Left ventricle myocardium inferior (tissue), 1 donor: ENCODE measurements at places on chromosomes 1 and 21.

GRCh38 chr1:169392406-169392805, 24.4 kb downstream of the BLZF1 start:
- no peak overlapping the region for H3K4me3 ChIP-seq
- no peak overlapping the region for H3K27ac ChIP-seq
- DNase-seq: no peak

DNA sequence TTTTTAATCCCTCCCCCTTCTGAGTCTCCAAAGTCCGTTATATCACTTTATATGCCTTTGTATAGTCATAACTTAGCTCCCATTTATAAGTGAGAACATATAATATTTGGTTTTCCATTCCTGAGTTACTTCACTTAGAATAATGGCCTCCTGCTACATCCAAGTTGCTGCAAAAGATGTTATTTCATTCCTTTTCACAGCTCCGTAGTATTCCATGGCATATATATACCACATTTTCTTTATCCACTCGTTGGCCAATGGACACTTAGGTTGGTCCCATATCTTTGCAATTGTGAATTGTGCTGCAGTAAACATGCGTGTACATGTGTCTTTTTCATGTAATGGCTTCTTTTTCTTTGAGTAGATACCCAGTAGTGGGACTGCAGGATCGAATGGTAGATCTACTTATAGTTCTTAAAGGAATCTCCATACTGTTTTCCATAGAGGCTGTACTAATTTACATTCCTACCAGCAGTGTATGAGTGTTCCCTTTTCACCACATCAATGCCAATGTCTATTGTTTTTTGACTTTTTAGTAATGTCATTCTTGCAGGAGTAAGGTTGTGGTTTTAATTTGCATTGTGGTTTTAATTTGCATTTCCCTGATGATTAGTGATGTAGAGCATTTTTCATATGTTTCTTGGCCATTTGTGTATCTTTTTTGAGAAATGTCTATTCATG, 12.3 kb downstream of the MAN1C1 start:
- DNase-seq: no peak
- no peaks in the 10 kb centered on the region for H3K27me3 ChIP-seq
- H3K4me1 ChIP-seq: peaks cover 35% of the 10 kb centered on the region

DNA sequence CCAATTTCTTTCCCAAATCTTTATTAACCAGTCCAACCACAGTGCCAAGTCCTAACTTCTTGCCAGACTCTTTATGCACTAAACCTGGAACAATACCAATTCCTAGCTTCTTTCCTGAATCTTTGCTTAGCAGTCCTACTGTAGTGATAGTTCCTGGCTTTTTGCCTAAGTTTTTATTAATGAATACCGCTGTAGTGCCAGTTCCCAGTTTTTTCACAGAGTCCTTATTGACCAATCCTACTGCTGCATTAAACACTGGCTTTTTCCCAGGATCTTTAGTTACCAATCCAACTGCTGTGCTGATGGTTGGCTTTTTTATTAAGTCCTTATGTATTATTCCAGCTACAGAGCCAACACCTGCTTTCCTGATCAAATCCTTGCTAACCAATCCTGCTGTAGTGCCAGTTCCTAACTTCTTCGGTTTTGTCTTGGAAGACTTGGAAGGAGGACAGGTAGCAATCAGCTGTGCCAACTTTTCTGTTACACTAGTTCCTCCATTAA, 80.8 kb downstream of the ASH1L start:
- H3K4me1 ChIP-seq: peaks cover 8% of the 10 kb centered on the region
- H3K27me3 ChIP-seq: no peaks in the 10 kb centered on the region
- H3K36me3 ChIP-seq: peaks cover 43% of the 10 kb centered on the region
- H3K27ac ChIP-seq: no peak overlapping the region
- no peak overlapping the region for H3K4me3 ChIP-seq

DNA sequence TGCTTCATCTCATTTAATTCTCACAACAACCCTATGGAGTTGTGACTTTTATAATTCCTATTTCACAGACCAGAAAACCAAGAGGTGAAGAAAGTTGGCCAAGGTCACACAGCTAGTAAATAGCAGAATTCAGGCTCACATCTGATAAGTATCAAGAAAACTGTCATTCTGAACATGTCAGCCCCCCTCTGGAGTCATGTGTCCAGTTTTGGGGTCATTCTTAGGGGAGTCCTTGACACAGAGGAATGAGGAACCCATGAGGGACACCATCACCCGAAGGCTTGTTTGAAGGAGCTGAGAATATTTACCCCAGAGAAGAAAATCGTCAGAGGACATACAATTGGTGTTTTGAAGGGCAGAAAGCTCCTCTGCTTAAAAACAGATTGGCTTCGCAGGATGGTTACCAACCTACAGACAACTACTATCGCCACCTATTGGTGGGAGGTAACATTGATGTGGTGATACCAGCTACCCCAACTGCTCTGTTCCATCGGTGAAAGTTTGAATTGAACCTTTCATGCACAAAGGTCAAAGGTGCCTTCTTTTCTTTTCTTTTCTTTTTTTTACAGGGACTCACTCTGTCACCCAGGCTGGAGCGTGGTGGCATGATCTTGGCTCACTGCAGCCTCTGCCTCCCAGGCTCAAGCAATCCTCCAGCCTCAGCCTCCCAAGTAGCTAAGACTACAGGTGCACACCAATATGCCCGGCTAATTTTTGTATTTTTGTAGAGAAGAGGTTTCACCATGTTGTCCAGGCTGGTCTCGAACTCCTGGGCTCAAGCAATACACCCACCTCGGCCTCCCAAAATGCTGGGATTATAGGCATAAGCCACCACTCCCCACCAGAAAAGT, 31.3 kb downstream of the NCMAP start:
- peaks cover 7% of the 10 kb centered on the region for H3K4me1 ChIP-seq
- no peaks in the 10 kb centered on the region for H3K27me3 ChIP-seq
- H3K36me3 ChIP-seq: no peaks in the 10 kb centered on the region
- no peak overlapping the region for H3K4me3 ChIP-seq
- no peak for DNase-seq
